Upper lobe of right lung (tissue), 1 donor: ENCODE measurements at places on chromosomes 12 and 14.
A peak's percentile ranks its signal among the peaks of the same experiment; 100 is the strongest.

DNA sequence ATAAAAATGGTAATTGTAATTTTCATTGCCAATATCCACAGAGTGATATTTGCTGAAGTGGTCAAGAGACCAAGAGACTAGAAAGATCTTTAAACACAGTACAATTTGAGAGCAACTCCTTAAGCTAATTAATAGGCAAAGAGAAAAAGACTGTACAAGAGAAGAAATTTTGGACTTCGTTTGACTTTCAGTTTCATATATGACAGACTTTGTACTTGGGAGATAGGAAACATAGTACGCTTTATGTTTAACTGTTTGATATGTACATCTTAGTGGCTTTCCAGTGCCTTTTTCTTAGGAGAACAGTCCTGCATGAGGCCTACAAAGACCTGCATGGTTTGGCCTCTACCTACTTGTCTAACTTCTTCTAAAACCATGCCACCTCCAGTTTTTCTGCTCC lies 1118.1 kb downstream of the TRHDE start:
- no peak for DNase-seq

- DNase-seq, result no peak
These were observed 95.6 kb downstream of the DERA start for GRCh38 chr12:16006752-16007151.

DNA sequence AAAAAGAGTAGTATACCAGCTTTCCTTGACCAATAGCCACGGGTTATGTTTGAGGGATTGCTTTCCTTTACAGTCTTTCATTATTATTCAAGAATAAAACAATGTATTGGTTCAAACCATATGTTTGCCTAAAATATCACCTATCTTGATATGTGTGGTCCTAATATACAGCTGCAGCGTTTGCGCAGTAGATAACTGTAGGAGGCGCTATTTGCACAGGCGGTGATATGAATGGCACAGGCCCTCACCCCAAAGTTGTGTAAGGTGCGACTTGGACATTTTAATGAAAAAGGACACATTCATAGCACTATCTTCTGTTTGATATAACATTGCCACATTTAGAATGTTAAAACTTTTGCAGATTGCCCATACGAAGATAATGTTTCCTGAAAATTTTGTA lies 298.4 kb downstream of the TRHDE start:
- DNase-seq, result no peak

- DNase-seq, result peak; percentile 21
These were observed 180.8 kb downstream of the ZFP36L1 start for GRCh38 chr14:68612049-68612448.

DNA sequence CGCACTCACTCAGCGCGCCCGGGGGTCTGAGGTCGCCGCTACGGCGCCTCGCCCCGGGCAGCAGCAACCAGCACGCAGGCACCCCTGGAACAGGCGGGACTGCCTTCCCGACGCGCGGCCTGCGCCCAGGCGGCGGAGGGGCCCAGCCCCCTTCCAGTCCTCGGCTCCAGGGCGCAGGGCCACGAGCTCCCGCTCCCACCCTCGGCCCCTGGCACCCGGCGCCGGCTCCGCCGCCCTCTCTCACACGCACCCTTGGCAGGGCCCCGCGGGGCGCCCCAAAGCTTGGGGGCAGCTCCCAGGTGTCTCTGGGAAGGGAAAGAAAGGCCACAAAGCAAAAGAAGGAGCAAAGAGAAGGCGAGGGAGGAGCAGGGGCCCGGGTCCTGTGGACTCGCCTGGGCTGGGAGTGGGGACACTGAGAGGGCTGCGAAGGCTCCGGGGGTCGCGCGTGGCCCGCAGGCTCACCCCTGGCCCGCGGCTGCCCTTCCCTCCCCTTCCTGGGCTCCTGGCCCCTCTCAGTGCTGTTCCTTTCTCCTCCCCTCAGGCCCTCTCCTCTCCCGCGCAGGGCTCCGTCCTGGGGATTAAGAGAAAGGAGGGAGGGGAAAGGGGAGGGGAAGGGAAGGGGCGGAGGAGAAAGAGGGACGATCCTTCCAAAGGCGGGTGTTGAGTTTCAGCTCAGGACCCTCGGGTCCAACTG lies 907 bp upstream of the EFS start:
- no peak for DNase-seq

DNA sequence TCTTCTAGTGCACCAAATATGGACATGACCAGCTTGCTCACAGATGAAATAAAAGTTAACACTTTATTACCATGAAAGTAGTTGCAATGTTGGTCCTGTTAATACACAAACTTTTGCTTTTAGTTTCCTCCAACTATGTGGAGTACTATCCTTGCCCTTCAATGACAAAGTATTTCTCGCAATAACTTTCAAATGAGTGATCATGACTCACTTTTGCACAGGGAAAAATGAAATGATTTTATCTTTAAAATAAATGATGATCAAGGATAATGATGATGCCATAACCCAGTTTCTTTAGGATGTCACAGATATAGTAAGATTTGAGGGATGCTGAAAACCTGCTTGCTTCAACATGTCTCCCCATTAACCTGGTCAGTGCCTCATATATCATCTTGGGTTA lies 254.0 kb upstream of the KITLG start:
- DNase-seq, result no peak

- DNase-seq, result peak; percentile 91
These were observed at the start of gene SNRNP35 for GRCh38 chr12:123457980-123458779. Gene SNRNP35 (plus strand): TSS chr12:123458139. CDS start chr12:123465541, 7,402 bp downstream.

GRCh38 chr12:27000961-27001360 lies 13.2 kb downstream of the TM7SF3 start:
- no peak for DNase-seq

GRCh38 chr12:131852551-131853299 lies 24.5 kb downstream of the MMP17 start:
- no peak for DNase-seq

DNA sequence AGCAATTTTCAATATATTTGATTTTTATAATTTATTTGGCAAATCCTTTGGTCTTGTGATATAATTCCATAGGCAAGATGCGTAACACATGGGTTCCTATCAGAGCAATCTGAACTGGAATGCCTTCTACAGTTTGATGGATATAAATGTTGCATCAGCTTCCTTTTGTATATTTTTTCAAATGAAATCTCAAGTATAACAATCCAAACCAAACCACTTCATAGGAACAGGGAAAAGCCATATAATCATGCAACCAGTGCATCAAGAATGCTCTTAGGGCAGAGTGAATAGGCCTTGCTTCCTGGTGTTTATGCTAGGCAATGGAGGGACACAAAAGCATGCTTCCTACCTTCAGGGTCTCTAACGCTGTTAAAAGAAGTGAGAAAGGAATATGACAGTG lies 34.5 kb downstream of the EFCAB11 start:
- DNase-seq, result no peak

GRCh38 chr12:101298426-101298825 lies 18.5 kb downstream of the UTP20 start:
- no peak for DNase-seq

GRCh38 chr12:26717757-26718156 lies 115.2 kb downstream of the ITPR2 start:
- DNase-seq, result no peak

DNA sequence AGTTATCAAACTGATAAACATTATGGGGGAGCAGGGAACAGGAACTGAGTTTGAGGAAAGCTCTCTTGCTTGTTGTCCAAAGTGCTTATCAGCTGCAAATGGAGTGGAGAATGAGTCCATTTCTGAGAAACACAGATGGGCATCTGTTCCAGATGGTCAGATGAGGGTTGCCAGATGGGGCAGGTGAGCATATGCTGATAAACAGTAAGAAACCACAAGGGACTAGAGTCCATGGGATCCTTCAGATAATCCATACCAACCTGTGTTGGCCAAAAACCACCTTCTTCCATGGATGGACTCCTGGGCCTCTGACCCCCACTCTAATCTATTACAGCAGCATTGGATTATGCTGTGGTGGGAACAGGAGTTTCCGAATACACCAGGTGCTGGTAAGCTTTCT lies 38.3 kb downstream of the GNS start:
- no peak for DNase-seq

DNA sequence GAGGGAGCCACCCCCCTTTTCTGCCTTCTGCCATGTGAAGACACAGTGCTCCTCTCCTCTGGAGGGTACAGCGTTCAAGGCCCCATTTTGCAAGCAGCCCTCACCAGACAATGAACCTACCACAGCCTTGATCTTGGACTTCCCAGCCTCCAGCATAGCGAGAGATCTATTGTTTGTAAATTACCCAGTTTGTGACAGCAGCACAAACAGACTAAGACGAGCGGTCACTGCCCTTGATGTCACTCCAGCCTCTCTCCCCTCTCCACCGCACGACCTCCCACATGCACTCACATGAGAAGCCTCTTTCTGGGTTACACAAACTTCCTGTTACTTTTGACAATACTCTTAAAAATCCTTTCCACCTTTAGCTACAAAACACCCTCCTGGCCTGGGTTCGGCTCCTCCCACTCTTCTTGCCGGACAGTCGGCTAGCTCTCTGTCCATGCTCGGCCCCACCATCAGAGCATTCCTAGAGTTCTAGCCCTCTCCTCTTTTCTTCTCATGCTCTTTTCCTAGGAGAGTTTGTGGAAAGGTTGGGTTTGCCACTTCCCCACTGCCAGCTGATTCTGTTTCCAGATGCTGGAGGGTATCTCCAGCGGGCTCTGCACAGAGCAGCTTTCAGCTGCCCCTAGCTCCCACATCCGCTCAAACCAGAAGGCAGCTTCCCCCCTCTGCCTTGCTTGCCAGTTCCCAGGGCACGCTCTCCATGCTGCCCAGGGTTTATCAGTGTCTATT lies 124.3 kb downstream of the FOXN3 start:
- no peak for DNase-seq

- DNase-seq, result no peak
These were observed 16.9 kb upstream of the MYF6 start for GRCh38 chr12:80690513-80690912.

DNA sequence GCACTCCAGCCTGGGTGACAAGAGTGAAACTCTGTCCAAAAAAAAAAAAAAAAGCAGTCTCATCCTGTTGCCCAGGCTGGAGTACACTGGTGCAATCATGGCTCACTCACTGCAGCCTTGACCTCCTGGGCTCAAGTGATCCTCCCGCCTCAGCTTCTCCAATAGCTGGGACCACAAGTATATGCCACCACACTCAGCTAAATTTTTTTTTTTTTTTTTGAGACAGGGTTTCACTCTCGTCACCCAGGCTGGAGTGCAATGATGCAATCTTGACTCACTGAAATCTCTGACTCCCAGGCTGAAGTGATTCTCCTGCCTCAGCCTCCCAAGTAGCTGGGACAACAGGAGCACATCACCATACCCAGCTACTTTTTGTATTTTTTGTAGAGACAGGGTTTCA lies 5.2 kb upstream of the CNPY2 start:
- DNase-seq, result no peak

- no peak for DNase-seq
These were observed 123.1 kb downstream of the ANO6 start for GRCh38 chr12:45339035-45339434.

GRCh38 chr14:56199982-56200577 lies 81.9 kb downstream of the PELI2 start:
- no peak for DNase-seq

DNA sequence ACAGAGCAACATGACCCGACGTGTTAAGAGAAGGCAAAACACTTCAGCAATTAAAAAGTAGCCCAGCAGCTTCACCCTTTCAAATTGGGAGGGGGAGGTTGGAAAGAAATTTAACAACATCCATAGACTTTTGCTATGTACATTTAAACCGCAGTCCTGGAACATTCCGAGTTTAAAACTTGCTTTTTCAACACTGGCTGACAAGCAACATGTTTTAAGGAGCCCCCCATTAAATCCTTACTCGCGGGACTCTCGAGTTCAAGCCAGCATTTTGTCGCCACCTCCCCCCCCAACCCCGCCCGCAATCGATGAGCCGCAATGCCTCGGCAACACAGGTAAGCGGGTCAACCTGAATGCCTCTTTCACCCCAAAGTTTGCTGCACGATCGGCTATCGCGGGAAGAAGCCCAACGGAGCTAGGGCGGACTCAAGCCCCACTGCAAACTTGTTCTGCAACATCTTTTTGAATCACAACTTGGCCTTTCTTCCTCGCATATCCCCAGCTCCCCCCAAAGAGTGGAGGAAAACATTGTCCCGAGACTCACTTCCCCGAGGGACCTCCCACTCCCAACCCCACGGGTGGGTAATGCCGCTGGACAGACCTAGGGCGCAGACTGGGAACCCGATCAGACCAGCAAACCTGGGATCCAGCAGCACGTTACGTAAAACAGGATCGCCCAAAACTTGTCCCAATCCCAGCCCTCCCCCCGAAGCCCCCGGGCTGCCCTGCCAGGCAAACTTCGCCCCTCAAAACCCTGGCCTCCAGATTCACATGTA lies 777 bp downstream of the ZFP36L1 start:
- peak; percentile 70 for DNase-seq

GRCh38 chr14:92392711-92393110 lies 69.7 kb downstream of the SLC24A4 start:
- DNase-seq, result no peak

DNA sequence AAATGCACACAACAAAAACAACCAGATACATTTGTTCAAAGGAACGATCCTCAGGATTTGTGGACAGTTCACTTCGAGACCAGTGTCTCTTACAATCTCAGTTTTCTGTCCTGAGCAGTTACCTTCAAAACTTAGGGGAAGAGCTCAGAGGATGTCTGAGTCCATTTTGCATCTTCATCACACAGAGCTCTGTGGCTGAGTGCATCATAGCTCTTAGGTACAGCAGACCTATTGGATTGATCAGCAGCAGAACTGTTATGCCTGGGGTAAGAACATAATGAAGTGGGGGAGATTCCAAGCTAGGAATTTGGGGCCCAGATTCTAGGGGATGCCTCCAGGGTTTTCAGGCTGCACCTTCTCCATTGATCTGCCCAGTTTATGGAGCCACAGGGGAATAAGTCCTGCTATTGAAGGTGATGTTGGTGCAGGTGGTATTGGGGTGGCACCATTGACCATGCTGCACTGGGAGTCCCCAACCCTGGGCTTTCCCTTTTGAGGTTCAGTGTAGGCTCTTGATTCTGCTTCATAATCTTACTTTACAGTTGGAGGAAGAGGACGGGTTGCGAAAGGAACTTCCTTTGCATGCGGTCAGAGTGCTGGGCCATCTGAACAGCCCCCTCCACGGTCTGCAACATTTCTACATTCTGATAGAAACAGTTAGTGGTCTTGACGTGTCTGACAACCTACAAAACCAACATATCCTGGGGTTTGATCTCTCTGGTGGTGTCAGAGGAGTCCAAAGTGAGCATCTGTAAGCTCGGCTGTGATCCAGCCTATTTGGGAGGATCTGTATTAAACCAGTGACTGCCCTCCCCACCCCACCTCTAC lies 112.8 kb downstream of the CHST11 start:
- DNase-seq, result no peak

GRCh38 chr14:84533181-84533725 lies 996.7 kb upstream of the FLRT2 start:
- DNase-seq, result no peak

GRCh38 chr14:66066981-66067776 lies 419.0 kb upstream of the CCDC196 start:
- no peak for DNase-seq
